H1 (cell line): ENCODE measurements at places on chromosomes 12 and 14. TPM values are rescaled to one million over a fixed set of nuclear protein-coding genes. Genes with fewer than 3 reads are reported as not detected.

DNA sequence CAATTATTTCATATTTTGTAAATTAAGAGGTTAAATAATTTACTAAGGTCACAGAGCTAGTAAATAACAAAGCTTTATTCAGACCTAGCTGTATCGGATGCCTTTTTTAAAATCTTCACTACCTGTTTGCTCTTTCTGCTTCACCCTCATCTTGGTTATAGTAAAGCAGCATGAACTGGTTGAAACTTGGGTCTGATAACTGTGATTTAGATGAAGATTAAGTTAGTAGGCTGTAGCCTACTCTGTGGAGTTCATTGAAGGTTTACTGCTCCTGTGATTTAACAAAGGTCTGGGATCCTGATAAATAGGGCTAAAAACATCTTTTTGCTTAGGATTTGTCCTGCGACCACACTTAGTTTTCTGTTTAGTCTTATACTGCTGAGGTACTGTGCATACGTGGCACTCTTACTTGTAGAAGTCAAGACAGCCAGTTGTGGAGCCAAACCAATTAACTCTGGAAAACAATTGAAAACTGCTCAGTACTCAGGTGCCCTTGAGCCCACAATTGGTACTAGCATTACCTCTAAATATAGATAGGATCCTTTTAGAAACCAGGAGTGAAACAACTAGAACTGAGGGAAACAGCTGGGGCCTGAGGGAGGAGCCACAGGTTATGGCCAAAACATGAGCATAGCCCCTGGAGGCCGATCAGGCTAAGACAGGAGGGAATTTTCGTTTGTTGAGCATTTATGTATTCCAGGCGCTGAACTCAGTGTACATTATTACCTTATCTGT, 2.3 kb downstream of the SPATS2 start:
- H3K4me3 ChIP-seq: no peak overlapping the region
- peaks cover 8% of the 10 kb centered on the region; the same call in 1 of the 2 replicates for H3K4me1 ChIP-seq
- no peaks in the 10 kb centered on the region for H3K36me3 ChIP-seq

Gene ANKS1B
- total RNA-seq: 6.1 and 8.5 TPM in 2 replicates

DNA sequence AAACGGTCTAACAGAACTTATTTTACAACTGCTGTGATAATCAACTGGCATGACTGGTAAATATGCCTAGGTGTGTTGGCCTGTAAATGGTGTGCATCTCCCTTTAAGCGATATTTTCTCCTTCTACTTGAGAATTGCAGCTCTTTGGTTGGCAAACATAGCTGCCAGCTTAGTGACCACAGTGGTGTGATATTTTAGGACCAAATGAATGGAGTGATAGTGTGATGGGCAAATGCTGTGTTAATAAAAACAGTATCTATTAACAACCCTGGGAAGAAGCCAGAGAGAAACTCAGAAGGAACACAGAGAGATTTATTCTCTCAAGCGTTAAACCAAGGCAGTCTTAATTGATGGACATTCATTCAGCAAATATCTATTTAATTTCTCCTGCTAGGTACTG, 278.4 kb downstream of the AACS start:
- no peak for DNase-seq
- no peak overlapping the region for H3K4me3 ChIP-seq
- no peaks in the 10 kb centered on the region for H3K36me3 ChIP-seq
- peaks cover 23% of the 10 kb centered on the region for H3K4me1 ChIP-seq

Gene PELI2
- 25.7 and 28.8 TPM in 2 replicates for total RNA-seq
